Liver (tissue), 10 donors: ENCODE measurements at places on chromosomes 13 and 19.

- DNase-seq: no peak
Measured at GRCh38 chr13:22707946-22708345, 472.8 kb upstream of the SGCG start.

GRCh38 chr19:7191946-7192691 is 102.1 kb downstream of the INSR start:
- DNase-seq: no peak

- DNase-seq: no peak
Measured at GRCh38 chr13:39765801-39766463, 110.5 kb downstream of the COG6 start.

DNA sequence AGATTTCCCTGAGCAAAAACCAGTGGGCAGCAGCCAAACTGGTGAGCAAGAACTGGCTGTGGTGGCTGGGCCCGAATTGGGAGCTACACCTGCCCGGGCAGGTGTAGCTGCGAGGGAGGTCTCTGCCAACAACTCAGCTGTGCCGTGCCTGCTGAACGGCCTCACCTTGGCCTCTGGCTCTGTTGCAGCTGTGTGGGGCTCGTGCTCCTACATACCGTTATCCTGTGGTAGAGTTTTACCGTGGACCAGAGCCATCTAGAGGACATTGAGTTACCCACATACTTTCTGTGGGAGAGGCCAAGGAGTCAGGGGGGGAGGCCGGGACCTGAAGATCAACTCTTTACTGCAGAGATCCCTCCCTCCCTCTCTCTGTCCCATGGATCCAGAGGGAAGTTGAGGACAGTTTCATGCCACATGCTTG is 113.2 kb downstream of the TM9SF2 start:
- no peak for DNase-seq

- DNase-seq: no peak
Measured at GRCh38 chr13:99103536-99103935, 97.1 kb upstream of the UBAC2 start.
